IPS-NIHi11 (cell line): ENCODE measurements at places on chromosomes 1 and 21.
A peak's percentile ranks its signal among the peaks of the same experiment; 100 is the strongest.

GRCh38 chr1:212237651-212238050 lies 47.6 kb upstream of the PPP2R5A start:
- no peak for DNase-seq

DNA sequence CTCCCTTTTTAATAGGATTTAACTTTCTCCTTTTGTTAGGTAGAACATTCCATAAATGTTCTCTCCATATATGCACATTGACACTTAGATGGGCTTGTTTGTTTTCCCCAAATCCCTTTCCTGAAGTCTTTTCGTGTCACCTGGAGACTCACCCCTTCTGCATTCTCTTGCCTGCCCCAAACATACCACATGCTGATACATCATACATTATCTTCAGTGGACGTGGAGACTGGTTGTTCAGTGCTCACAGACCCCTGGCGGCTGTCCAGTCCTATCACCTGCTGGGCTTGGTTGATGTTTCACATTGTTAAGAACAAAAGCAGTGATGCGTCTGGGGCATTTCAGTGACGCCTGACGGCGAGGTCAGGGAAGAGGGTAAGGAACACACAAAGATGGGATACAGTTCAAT lies 22.2 kb downstream of the FMOD start:
- DNase-seq = peak; percentile 59

DNA sequence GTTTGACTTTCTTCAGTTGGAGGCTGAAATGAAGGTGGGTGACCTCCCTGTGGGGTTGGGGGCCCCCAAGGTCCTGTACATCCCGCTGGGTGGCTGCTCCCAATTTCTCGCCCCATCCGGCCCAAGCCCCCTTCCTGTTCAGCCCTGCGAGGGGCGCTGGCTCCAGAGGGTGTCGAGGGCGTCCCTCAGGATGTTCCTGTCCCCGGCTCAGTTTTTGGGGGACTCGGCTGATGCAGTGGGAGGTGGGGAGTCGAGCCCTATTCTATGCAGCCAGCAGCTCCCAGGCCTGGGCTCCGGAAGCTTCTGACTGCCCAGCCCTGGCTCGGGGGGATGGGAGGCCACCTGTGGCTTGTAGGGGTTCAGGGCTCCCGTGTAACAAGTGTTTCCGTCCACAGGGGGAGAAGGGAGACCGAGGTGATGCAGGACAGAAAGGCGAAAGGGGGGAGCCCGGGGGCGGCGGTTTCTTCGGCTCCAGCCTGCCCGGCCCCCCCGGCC lies 38.2 kb downstream of the SLC19A1 start:
- no peak for DNase-seq

- no peak for DNase-seq
Observed at GRCh38 chr1:21220815-21221214, 44.1 kb upstream of the EIF4G3 start.

- DNase-seq = no peak
Observed at GRCh38 chr1:185568155-185569123, 165.8 kb upstream of the HMCN1 start.

DNA sequence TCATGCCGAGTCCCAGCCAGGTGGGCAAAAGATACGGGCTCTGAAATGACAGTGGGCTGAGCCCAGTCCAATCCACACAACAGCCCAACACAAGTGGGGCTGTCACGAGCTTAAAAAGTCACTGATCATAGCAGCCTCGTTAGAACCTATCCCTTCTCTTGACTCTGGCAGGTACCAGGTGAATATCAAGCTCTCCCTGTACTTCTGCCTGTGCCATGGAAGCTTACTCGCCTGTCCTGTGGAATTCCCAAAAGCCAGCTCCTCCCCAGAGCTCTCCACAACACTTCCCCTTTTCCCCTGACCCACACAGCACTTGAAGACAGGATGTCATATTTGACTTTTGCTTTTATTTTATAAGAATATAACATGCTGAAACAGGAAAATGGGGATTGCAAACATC lies 5.9 kb downstream of the RGS16 start:
- DNase-seq = no peak

DNA sequence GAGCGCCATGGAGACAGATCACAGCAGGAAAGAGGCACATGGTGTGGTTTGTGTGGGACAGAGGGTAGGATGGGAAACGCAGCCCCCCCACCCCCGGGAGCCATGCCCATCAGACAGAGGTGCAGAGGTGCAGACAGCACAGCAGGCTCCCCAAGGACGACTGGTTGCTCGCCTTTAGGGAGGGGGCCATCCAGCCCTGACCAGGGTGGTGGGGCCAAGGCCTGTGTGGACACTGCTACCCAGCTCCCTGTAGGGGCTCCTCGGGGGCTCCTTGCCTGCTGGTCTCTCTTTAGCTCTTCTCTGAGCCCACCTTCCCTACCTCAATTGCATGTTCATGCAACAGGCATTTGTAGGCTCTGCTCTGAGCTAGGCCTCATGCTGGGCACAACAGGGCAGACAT lies 3.7 kb downstream of the KCNAB2 start:
- no peak for DNase-seq

- peak; percentile 53 for DNase-seq
Observed at GRCh38 chr1:39128959-39129358, 75.5 kb upstream of the MACF1 start.

- DNase-seq = no peak
Observed at GRCh38 chr1:212752934-212753497, 38.6 kb downstream of the NSL1 start.

DNA sequence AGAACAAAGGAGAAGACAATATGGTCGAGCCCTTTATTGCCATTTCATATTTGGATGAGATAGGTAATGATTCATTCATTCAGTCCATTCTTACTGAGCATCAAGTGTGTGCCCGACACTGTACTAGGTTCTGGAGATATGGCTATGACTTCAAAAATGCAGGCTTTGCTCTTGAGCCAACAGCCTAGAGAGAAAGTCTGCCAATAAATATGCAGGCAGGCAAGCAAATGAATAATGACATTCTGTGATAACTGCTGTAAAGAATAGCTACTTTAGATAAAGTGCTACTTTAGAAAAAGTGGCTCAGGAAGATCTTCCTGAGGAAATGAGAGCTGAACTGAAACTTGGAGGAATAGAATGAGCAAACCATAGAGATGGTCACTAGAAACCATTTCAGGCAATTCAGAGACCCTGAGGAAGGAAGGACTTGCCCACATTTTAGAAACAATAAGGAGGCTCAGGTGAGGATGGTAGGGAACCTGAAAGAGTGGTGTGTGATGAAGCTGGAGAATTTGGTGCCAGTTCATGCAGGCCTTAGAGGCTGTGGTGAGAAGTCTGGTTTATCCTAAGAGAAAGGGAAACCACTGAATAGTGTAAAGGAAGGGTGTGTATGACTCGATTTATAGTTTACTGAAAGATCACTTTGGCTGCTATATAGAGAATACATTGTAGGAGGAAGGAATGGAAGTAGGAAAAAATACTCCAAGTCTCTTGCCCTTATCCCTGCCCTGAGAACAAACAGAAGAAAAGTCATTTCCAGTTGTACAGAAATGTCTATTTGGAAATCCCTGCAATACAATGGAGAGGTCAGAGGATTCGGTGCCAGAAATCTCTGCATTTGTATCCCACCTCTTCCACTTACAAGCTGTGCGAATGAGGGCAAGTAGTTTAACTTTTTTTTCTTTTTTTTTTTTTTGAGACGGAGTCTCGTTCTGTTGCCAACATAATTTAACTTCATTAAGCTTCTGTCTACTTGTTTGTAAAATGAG lies 167.9 kb downstream of the VPS13D start:
- no peak for DNase-seq

GRCh38 chr1:243253926-243254232 lies 1.2 kb downstream of the CEP170 start:
- DNase-seq = no peak

- DNase-seq = no peak
Observed at GRCh38 chr1:4614371-4615137, 39.9 kb upstream of the AJAP1 start.

DNA sequence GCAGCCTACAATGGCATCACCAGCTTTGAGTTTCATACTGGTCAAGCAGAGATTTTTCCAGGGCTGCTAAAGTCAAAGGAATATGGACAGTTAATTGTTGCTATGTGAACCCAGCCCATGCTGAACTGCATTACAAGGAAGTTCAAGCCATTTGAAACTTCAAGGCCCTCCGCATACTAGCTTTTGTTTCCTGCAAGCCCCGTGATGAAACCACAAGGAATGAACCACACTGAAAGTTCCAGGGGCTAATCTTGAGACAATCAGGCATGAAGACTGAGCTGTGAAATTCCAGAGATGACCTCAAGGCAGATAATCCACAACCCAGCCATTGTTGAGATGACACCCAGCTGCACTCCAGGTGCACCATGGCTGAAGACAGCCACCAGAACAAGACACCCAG lies 180.8 kb downstream of the C1orf21 start:
- no peak for DNase-seq

DNA sequence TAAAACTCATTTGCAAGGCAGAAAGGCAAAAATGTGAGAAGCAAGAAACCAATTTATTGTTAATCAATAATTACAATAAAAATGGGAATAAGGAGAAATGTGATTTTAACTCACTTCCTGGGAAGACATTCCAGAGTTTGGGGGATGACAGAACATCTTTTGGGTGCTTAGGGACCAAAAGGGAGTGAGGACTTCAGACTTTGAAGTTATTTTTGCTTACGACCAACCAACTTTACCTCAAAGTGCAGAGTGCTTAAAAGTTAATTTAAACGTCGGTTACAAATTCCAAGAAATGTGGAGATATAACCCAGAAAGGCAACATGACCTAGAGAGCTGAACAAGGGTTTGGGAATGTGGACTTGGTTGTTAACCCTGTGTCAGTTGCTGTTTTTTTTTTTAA lies 234.5 kb upstream of the C1orf105 start:
- no peak for DNase-seq

DNA sequence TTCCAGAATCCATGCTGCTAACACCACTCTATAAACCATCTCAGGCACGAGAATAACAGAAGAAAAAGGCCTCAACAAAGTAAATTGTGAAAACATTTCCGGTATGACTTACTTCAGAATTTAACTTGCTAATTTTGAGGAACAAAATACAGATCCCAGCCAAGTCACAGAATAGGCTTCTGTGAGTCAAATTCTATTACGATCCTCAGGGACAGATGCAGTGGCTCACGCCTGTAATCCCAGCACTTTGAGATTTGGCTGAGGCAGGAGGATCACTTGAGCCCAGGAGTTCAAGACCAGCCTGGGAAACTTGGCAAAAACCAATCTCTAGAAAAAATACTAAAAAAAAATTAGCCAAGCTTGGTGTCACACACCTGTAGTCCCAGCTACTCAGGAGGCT lies 8.8 kb upstream of the CCDC27 start:
- no peak for DNase-seq

GRCh38 chr1:26705788-26706311 lies 10.0 kb downstream of the ARID1A start:
- DNase-seq = no peak

GRCh38 chr21:44295163-44295573 lies 4.7 kb upstream of the PFKL start:
- no peak for DNase-seq

DNA sequence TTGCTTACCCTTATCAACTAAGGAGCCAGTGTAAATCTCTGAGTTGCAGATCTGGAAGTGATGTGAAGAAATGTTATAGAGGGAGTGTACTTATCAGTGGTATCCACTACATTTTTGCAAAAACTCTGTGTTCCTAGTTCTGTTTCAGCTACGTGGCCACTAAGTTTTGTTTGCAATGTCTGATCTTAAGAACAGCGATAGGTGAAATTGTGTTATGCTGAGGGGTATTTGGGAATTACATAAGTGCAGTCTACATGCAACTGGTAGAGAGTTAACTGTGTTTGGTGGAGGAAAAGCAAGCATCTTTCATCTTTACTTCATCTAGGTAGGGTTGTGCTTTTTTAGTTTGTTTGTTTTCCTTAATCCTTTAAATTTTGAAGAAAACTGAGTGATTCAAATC lies 198.8 kb upstream of the SGIP1 start:
- no peak for DNase-seq

- DNase-seq = no peak
Observed at GRCh38 chr1:931380-932172, 7.9 kb downstream of the SAMD11 start.

DNA sequence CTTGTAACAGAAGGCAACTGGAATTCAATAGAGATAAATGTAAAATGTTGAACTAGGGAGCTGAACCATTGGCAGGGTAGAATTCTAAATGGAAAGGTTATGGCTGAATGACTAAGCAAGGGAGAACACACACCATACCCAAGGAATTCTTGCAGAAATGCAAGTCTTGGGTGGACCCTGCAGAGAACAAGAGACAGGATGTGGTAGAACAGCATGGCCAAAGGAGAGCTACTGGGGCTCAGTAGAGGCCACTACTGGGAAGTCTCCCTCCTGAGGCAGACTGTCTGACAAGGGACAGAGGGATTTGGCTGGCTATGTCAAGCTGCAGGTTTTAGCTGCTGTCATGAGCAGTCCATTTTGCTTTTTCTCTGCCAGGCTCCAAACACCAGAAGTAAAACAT lies 180.9 kb downstream of the TNR start:
- no peak for DNase-seq

DNA sequence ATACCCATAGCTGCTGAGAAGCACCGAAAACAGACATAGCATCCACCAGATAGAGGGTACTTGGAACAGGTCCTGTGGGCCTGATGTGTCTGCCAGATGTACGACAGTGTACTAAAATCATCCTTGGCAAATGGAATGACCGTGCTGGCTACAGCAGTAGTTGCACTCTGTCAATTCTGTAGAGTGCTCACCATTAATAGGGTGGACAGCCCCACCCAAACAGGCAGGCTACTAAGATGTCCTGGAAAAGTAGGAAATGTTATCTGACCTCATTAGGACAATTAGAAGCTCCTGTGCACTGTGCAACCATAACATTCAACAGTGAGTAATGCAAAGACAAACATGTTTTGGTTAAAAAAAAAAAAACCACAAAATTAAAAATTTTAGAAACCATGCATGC lies 106.2 kb downstream of the PTPN14 start:
- DNase-seq = no peak

- no peak for DNase-seq
Observed at GRCh38 chr1:114342376-114342775, 168.6 kb downstream of the TRIM33 start.
